ENCODE measurements at places on chromosomes 12 and 14.

DNA sequence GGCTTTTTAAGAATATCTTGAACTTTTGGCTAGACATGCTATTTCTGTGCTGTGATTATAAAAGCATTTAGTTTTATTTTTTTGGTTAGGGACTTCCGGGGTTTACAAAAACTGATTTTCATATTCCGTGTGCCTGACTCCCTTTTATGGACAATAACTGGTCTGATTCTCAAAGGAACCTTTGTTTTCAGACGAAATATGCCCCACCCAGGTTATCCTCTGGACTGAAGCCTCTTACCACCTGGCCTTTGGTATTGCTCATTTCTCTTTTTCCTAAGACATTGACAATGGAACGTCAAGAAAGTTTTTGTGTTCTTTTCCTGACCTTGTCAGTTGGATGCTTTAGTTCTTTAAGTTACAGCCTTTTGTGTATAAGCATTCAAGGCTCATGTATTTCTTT is 10.8 kb downstream of the TIGAR start:
- DNase-seq = no peak

DNA sequence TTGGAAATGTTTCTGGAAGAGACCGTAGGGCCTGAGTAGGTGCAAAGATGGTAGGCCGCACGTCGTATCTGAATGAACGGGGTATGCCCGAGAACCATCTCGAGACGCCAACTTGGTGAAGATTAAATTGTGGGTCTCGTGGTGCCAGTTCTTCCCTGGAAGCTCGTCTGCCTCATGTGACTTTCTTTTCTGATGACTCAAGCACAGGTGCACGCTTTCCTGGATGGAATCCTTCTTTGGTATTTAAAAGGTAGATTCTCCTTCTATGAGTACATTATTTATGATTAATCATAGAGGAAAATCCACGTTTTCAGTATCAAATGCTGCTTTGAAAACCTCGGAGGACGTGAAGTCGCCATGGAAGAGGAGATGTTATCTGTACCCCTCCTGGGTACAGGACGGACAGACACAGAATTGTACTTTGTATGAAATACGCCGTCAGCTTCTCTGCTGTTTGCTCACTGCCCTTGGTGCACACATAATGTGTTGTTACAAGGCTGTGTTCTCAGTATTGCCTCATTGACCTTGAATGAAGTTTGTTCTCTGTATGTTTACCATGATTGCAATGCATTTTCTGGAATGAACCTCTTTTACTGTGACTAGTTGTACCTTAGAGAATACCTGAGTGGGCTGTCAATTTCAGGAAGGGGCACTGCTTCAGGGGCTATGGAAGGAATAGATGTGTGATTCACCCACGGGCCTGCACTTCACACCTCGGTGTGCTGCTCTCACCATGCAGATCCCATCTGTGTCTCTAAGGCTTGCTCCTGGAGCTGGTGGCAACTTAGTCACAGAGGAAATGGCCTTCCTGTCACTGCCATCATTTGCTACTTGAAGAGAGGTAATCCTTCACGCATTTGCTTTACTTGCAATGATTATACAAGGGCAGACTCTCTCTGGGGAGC is 137.3 kb upstream of the RTL1 start:
- DNase-seq = no peak

DNA sequence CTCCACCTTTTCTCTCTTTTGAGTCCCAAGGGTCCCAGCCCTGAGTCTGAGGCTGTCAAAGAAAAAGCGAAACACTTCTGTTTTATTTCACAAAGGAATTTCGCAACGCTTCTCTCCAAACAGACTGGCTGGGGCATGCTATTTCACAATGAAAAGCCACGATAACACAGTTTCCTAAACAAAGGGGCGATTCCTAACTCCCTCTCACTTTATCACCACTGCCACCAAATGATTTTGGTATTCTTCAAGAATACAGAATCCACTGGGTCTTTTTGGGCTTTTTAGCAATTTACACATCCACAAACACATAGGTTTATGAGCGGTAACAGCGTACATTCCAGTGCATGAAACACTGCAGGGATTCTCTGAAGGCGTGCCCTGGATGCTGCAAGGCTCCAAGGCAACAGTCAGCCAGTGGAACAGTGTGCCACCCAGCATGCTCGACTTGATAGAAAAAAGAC is 161.2 kb downstream of the DAD1 start:
- DNase-seq = no peak

DNA sequence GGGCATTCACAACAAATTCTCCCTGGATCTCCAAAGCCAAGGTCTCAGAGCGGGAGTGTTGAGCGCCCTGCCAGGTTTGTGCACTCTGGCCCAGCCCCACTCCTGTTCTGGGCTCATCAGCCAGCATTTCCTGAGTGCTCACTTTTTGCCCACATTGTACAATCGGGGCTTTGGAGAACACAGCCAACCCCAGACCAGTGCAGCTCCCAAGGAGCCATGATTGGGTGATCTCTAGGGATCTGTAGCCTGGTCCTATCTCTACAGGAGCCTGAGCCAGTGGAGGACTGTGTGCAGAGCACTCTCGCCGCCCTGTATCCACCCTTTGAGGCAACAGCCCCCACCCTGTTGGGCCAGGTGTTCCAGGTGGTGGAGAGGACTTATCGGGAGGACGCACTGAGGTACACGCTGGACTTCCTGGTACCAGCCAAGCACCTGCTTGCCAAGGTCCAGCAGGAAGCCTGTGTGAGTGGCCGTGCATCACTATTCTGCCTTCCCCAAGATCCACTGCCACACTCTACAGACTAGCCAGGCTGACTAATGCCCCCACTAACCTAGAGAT is 2.8 kb downstream of the ARHGEF40 start:
- DNase-seq = no peak

- DNase-seq = no peak
Observed at GRCh38 chr14:94864387-94865195, 94.7 kb upstream of the GSC start.

- DNase-seq = no peak
Observed at GRCh38 chr12:94144781-94145180, 3.6 kb upstream of the PLXNC1 start.

DNA sequence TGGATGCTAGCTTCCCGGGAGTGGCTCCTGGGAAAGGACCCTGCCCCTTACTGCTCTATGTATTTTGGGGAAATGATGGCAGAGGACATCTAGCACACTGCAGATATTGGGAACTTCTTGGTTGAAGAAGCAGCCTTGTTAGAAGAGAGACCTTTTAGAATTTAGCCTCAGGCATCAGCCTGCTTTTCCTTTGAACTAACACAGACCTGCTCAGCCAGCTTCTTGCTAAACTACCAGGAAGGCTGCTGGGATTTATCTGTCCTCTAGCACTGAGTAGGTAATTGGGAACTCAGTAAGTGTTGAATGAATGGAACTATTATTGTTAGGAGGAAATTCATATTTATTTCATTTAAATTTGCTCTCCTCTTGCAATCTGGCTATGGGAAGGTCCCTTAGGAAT is 77.3 kb downstream of the DRAM1 start:
- no peak for DNase-seq

DNA sequence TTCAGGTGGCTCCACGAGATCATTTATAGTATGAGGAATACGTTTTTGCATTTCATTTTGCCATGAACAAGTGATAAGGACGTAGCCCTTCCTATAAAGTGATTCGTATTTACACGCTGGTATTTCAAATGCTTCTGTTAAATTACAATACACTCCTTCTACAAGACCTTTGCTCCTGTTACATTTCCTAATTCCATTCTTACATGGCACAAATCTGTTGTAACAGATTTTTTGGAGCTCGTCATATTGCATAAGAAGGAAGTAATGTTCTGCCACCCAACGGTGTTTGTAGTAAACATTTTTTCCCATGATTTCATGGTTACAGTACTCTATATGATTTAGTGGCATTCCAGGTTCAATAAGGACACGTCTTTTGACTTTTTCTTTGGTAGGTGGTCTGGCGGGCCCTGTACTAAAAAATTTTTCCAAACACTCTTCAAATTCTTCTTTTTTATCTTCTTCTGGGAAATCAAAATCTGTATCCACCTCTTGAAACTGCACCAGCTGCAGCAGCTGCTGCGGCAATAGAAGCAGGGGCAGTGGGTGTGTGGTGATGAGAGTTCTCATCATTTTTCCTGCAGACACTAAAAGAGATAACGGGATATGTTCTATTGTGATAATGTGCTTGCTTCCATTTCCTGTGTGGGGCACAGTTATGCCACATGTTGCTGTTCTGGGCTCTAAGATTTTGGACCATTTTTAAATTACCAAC is 4.2 kb downstream of the RNASE9 start:
- DNase-seq = no peak

- no peak for DNase-seq
Observed at GRCh38 chr14:96806836-96807235, 9.7 kb downstream of the VRK1 start.

DNA sequence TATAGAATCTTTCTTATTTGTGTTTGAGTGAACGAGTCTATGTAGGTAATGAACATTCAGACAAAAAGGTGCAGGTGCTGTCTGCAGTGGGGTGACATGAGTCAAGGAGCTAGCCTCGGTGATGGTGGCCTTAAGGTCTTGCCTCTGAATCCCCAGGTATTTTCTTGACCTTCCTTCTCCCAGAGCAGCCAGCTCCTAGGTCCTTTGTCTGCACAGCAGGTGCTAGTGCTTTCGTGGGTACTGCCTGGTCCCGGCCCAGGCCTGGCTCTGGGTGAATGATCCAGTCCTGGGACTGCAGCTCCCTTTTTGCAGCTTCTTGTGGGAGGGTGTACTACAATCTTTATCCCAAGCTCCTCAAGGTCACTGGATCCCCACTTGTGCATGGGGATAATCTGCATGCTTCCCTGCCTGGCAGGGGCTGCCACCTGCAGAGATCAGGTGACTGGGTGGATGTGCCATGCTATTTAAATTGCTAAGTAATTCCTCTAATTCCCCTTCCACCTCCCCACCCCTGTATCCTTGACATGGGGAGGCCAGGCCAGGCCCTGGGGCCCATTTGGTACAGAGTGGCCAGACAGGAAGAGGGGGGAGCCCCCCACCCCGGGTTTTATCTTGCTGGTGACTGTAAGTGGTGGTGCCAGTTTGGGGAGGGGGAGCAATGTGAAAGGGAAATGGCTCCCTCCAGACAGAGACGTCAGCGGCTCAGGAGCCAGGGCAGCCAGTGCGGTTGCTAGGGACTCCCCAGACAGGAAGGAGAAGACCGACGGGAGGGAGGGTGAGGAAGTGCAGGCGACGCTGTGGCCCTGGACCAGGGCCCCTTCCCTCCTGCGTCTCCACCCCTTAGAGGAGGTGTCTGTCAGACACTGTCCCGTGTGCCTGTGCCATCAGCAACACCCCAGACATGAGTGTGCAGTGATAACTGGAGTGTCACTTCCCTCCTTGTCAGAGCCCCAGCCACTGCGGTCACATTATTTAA is 6.7 kb downstream of the VASH1 start:
- DNase-seq = no peak

DNA sequence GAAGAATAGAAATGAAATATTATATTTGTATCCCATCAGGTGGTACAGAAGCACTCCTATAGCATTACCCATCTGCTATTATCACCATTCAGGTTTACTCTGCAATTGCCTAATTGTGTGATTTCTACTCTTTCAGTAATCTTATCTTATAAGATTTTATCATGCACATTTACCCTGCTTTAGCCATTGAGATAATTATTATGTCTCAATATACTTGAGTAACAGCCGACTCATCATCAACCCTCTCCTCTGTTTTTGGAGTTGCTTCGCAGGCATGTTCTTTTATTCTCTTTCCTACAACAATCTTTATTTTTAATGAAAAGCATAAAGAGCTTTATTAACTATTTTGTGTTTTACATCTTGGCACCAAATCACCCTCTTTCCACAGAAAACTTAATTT is 419.9 kb downstream of the LRIG3 start:
- no peak for DNase-seq

- no peak for DNase-seq
Observed at GRCh38 chr14:69650948-69651369, 39.6 kb downstream of the SUSD6 start.

GRCh38 chr12:115149279-115149678 is 465.3 kb upstream of the TBX3 start:
- no peak for DNase-seq

DNA sequence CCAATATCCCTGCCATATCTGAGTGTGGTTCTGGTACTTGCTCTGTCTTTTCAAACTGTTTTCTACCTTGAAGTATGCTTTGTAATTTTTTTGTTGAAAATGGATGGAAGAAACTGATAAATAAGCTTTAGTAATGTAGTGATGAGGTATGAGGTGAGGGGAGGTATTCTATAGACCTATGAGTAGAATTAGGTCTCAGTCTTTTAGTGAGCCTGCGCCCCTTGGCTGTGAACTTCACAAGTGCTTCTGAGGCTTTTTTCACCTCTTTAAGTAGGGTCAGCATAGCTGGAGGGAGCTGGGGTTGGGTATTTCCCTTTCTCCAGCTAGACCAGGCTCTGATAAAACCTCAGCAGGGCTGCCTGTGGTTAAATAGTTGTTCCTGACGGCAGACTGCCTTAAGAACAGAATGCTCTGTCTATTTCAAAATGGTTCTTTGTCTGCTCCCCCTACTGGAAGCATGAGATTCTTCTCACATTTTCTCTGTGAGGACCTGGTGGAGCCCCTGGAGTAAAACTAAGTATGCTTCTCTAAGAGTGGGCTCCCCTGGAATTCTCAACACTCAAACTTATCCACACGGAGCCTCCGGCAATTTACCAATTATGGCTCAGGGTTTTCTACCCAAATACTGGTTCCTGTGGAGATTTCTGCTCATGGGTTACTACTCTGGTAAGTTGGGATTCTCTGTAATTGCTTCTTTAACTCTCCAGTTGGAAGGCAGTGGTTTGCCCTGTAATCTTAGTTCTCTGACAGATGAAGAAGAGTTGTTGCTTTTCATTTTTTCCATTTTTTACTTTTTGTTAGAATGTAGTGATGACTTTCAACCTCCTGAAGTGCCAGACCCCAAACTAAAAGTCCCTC is 13.1 kb downstream of the KRT5 start:
- DNase-seq = no peak

GRCh38 chr14:59511916-59512575 is 27.7 kb downstream of the JKAMP start:
- no peak for DNase-seq

DNA sequence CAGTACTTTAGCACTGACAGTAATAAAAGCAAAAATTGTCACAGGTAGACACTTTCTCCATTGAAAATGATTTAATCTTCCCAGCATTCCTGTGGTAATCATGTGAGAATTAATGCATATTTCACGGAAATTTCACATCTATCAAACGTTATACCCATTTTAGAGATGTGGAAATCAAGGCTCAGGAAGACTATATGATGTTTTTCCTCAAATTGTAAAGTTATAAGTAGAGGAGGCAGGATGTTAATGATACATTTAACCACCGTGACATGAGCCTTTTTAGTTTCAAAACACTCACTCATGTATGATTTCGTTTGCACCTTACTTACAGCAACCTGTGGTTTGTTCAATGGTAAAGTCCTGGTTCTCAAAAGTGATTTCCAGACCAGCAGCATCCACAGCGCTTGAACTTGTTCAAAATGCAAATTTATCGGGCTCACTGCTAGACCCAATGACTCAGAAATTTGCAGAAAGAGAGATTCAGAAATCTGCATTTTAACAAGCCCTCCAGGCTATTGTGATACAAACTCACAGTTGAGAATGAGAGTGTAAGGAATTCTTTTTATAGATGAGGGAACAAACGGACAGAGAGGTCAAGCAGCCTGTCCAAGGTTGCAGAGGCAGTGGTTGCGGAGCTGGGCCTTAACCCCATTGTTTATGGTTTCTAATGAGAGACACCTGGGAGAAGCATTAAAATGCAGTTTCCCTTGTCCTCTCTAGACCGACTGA is 654.8 kb upstream of the TBX3 start:
- DNase-seq = no peak
